Left renal cortex interstitium (tissue), 4 donors: ENCODE measurements at places on chromosomes 2 and 18.

GRCh38 chr2:8376603-8377410, 305.0 kb upstream of the ID2 start:
- no peak for DNase-seq

DNA sequence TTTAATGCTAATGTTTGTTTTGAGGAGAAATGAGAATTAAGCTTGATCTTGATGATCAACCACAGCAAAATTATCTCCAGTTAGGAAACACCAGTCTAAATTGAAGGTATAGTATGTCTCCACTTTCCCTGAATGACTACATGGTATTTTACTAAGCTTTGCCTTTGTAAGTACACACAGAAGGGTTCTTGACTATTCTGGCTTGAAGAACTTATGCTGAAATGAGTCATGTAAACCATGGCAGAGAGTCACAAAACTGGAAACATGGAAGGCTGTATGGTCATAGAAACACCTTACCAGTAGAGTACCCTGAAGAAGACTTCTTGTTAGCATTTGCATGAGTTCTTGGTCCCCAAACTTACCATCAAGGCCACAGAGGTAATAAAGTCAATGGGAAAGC, 250.5 kb downstream of the SLC8A1 start:
- DNase-seq, result no peak

DNA sequence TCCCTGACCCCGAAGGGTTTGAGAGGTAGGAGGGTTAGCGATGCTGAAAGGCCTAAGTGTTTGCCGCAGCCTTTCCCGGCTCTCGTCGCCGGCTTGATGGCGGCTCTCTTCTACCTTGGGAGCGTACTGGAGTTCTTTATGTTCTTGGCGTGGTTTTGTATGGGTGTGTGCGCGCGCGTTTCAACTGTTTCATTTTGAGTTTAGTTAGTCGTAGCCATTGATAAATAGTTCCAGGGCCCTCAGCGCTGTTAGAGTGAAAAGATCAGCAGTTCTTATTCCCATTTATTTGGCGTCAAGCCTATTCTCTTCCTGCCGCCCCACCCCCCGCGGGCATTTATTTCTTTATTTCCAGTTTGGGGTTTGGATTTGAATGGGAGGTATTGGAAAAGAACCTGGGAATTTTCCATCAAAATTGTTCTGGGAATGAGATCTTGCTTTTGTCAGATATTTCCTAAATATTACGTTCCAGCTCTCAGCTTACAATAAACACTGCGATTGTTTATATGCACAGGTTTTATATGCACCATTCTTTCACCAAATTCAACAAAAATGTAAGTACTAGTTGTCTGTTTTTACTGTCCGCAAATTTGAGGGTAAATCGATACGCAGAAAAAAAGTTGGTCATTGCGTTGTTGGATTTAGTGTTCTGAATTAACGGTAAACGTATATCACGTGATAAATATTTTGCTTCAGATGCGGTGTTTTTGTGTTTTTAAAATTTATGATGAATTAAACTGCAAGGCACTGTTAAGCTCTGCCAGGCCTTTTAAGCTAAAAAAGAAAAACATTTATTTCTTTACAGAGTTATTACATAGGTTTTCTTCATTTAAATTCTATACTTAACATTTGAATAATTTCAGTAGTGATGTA, 954 bp downstream of the CCNT2 start:
- no peak for DNase-seq

DNA sequence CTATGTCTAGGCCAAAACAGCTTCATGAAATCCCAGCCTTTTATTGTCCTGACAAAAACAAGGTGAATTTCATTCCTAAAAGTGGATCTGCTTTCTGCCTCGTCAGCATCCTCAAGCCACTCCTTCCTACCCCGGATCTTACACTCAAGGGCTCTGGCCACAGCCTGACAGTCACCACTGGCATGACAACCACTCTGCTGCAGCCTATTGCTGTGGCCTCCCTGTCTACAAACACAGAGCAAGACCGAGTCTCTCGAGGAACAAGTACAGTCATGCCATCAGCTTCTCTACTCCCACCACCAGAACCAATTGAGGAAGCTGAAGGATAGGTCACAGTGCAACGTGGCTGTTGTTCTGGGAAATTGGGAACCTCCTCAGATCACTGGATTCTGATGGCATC, 106.1 kb downstream of the ICA1L start:
- no peak for DNase-seq

- no peak for DNase-seq
These were observed 11.4 kb upstream of the NEU4 start for GRCh38 chr2:241797441-241798080.

DNA sequence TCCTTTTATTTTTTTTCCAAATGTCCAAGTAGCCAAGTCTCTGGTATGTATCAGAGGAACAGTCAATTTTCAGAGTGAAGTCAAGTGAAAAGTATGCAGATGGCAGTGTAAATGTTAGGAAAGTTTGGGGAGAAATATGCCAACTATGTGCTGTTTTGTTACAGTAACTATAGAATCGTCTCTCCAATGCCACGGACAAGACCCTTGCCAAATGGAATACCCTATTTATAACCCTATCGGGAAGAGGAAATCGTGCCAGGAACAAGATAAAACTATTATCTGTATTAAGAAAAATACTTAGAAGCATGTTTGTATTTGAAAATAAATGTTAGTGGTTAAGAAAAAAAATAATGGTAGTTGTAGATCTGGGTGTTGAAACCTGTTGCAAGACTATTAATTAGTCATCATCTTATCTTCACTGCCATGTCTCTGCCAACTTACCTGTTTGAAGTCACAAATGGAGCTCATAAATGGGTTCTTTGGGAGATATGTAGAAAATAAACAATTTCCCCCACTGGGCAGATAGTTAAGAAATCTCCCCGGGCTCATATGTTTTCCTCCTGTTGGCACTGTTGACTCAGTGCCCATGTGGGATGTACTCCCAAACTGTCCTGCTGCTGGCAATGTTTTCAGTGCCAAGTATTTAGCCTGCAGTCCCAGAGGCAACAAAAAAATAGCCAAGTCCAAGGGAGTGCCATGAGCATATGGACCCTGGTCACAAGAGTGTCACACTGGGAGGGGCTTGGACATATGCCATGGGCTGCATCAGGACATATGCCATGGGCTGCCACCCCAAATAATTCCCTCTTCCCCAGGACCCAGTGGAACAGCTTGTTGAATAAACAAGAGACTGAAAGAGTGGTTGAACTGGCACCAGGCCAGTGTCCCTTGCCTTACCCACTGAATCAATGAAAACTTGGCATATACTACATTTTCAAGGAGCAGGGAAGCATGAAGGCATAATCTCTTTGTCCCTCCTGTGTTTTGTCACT, 366.9 kb downstream of the OSR1 start:
- no peak for DNase-seq

- DNase-seq, result no peak
These were observed 53.6 kb upstream of the ATP8B1 start for GRCh38 chr18:57856557-57857280.
